ENCODE measurements at places on chromosomes 6 and 20.

- no peak for DNase-seq
These were observed 194.6 kb upstream of the CITED2 start for GRCh38 chr6:139568956-139569538.

DNA sequence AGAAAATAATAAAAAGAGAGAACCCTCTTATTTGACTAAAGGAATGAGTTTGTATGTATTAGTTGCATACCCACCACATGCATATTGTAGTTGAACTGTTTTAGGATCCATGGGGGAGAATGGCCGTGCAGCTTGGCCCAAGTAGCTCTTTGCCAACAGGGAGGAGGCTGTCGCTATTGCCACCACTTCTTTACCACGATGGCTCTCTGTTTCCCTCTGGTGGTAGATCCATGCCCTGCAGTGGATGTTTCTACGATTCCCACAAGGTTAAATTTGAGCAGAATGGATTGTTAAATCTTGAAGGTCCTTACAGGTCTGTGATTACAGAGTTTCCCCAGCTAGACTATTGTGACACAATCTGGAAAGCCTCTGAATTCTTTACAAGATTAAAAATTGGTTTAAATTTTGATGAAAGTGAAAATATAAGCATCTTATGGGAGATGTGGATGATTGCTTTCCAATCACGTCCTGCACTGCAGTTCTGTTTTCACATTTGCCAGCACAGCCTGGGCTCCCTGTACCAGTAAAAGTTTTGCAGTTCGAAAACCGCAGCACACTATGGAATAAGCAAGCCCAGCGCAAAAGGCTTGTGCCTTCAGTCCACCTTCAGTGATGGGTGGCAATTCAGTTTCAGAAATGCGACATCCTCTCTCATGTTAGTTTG, 34.4 kb upstream of the FNDC1 start:
- peak; percentile 80 for DNase-seq

- DNase-seq: no peak
These were observed 64.9 kb upstream of the SULF2 start for GRCh38 chr20:47850146-47850545.

DNA sequence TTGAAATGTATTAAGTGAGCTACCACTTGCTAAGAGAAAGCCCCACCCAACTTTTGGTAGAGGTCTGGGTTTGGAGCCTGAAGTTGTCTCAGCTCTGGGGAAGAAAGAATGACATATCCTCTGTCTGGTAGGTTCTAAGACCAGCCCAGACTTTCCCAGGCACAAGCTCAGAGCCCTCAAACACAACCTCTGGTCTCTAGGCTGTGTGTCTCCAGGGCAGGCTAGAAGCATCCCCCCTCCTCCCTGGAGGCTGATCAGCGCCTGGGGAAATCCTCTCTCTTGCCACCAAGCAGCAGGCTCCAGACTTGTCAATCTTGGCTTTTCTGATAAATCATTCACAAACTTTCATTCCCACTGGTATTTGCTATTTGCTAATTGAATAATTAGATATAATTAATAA, 226.5 kb upstream of the CST7 start:
- DNase-seq: no peak

DNA sequence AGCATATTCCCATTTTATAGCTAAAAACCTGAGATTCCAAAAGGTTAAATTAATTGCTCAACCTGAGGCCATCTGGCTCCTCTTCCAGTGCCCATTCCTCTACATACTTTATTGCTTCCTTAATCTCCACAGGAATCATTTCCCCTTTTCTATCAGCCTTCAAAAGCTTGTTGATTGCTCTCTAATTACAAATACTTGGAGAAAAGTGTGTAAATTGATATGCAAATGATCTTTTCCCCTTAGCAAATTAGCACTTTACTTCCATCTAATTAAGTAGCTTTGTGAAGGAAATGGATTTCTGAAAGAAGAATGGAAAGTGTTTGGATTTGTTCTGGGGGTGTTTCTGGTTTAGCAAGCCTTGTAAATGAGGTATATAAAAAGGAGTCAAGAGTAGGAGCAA, 323.3 kb downstream of the GRIK2 start:
- no peak for DNase-seq

All from KBM-7 (cell line).